ENCODE measurements at places on chromosomes 3 and 15.

GRCh38 chr3:43286841-43287499, 630 bp downstream of the SNRK start:
- no peak for DNase-seq

- no peak for DNase-seq
Observed at GRCh38 chr3:183443395-183444385, 15.3 kb upstream of the MCF2L2 start.

DNA sequence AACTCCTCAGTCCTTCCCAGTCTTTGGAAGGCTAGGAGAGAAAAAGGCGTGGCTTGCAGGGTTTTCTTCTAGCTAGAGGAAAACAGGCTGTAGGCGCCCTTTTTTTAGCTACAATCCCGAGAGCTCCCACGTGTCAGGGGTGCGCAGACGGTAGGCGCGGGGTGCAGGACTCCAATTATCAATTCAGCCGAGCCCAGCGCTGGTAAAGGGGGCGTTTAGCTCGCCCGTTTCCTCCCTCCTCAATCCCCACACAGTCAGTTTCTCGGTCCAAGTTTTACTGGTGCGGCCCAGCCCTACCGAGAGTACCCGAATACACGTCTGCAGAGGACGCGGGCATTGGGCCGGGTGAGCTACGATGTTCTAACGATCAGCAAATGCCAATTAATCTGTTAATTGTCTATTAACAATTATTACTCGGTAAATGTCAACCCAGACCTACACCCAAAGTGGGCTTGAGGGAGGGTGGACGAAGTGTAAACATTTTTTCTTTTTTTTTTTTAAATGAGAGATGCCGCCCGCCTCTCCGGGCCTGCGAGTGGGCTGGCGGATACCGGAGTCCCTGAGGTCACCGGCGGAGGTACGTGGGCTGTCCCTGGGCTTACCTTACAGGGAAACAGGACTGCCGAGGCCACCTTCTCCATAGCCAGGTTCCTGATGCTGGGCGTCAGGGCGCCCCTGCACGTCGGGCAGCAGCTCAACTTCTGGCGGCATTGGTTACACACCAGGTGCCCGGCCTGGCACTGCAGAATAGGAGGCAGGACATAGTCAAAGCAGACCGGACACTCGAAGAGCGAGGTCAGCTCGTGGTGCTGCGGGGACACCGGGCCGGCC, 923 bp downstream of the SIAH2 start:
- no peak for DNase-seq

DNA sequence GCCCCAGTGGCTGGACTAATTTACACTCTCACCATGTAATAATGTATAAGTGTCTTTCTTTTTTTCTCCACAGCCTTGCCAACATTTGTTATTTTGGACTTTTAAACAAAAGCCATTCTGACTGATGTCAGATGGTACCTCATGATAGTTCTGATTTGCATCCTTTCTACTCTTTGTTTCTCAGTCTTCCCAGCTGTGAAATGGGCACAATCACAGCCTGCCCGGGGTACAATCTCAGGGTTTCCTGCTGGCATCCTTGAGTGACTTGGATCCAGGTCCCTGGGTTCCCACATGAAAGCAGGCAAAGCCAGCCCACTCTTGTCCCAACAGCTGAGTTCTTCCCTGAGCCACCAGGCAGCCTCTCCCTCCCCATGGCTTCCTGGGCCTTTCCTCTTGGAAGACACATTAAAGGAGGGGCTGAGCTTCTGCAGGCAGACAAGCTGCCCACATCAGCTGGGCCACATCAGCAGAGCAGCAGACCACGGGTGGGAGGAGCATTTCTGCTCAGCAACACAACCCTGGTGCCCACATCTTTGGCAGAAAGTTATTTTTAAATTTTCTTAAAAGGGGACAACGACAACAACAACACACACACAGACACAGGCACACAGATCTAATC, 82.0 kb downstream of the MYLK start:
- no peak for DNase-seq

DNA sequence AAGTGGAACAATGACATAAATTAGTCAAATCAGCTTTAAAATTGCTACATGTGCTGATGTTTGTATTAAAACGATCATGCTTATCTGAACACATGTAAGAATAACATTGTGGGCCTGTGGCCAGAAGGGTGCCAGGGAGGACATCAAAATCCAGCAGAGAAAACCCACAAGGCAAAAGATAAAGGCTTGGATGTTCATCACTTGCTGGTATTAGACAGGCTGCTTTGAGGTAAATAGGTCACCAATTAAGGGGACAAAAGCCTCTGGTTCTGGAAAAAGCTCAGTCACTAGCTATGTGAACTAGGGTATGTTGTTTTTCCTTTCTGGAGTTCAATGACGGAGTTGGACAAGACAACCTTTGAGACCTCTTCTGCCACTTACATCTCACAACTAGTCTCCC, 74.4 kb upstream of the TMEM108 start:
- DNase-seq: no peak

DNA sequence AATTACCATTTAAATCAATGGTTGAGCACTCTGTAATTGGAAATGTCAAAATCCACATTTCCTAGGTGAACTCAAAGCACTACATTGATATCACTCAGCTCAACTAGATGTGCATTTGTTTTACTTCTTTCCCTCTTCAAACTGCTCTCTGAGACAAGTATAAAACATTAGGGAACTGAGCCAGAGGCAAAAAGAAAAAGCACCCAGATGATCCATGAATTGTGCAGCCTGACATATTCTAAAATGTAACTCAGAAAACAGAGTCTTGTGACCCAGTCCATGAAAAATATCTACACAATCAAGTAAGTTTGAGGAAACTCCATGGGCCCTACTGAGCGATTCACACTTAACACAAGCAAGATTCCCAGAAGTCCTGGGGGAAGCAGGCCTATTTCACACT, 9.8 kb downstream of the SRGAP3 start:
- no peak for DNase-seq

DNA sequence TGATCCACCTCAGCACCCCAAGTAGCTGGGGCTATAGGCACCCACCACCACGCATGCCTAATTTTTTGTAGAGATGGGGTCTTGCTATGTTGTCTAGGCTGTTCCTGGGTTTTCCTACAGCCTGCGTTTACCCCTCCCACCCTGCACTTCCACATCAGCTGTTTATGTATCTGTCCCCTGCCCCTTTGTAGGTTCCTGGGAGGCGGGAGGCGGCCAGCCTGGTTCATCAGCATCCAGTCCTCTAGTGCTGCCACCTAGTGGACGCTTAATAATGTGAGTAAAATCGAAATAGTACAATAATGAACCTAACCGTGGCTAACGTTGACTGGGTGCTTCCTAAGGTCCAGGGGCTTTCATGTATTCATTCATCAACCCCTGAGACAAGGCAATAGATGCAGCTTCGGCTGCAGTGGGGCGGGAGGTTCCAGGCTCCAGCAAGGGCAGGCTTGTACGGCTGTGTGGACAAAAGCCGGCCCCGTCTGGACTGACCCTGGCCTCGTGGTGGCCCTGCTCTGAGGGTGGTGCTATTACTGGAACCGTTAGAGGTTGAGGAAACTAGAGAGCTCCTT, 1.2 kb upstream of the LCTL start:
- no peak for DNase-seq

- DNase-seq: no peak
Observed at GRCh38 chr3:180320631-180321030, 281.3 kb upstream of the TTC14 start.

DNA sequence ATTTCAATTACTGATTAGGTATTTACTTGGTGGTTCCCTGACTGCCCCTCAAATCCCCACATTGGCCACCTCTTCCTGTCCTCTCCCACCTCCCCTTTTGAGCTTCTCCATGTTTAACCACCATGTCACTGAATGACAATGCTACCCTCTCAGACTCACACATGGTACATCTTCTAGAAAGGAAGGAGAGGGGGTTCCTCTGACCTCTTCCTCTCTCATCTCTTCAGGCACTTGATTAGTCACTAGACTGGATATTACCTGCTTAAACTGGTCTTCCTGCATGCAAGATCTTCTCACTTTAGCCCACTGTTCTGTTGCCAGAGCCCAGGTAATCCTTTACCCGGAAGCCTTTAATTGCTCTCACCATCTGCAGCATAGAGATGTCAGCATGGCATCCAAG, 64.9 kb downstream of the DIPK2A start:
- no peak for DNase-seq

DNA sequence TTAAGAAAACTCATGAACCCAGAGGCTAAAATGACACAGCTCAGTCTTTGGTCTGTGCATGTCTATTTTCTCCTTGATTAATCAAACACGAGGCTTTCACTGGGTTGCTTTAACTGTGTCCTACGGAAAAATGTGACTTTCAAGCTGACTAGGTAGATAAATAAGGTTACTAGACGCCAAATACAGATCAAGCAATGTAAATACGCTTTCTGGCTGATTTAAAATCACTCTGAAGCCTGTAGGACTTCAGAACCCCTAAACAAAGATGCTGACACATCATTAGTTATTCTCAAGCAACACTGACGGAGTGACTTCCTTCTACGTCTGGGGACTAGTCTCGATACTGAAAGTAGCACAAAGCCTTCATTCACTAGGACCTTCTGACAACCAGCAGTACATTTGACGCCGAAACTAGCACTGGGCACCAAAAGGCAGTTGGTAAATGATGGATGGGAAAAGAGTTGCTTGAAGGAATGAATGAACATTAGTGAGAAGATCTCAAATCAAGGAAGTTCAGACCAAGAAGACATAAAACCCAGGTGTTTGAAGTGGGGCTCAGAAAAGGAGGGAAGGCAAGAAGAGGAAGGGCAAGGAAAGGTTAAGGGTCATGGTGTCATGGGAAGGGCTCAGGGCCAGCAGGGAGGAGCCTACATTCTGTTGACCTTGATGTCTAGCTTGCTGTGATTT, 67.1 kb upstream of the CDV3 start:
- no peak for DNase-seq

- no peak for DNase-seq
Observed at GRCh38 chr3:127419641-127420553, 132.1 kb upstream of the PRR20G start.

DNA sequence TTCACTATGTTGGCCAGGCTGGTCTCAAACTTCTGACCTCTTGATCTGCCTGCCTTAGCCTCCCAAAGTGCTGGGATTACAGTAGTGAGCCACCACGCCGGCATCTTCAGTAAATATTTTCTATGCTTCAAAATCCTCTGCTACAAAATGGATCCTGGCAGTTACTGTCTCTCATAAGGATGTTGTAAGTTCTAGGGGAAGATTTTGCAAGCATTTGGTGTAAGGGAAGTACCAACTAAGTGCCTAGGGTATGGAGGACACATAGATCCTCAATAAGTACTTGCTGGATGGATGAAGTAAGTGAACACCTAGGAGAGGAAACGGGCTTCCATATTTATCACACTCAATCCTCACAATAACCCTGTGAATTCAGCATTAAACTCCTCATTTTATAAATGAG, 6.6 kb downstream of the TM4SF4 start:
- DNase-seq: no peak

All from cortex of kidney (tissue), 1 donor.